ENCODE measurements at places on chromosomes 4 and X. TPM values are rescaled to one million over a fixed set of nuclear protein-coding genes. Genes with fewer than 3 reads are reported as not detected.

DNA sequence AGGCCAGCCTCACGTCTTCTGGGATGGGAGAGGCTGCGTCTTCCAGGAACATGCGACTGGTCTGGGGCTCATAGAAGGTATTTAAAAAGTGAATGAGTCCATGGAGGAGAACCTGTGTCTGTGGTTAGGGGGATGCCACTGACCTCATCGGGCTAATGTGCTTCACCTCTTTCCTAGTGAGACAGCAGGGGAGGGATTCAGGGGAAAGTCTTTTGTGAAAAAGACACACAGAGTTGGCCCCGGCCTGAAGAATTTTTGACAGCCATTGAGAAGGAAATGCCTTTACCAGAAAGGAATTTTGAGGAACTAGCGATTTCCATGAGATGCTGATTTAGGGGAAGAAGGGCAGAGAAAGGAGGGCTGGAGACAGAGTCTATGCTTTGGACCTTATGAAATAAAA is 11.0 kb upstream of the C4orf50 start:
- DNase-seq, result no peak

DNA sequence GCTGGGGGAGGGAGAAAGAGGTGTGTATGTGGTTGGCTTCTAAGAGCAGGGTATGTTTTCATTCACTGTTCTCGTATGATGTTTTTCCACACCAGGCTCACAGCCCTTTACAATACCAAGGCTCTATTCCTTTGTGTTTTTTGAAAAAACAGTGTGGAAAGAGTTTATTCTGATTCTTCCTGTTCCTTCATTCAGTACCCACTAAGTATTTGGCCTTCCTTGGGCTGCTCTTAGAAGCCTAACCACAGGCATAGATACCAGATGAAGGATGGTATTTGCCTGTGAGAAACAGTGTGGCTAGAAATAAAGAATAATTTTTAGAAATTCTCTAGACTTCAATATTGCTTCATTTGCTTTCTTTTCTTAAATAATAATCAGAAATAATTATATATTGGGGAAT is 518.0 kb upstream of the DIPK2B start:
- DNase-seq, result no peak

GRCh38 chrX:63673896-63674295 is 111.1 kb downstream of the ARHGEF9 start:
- no peak for DNase-seq

DNA sequence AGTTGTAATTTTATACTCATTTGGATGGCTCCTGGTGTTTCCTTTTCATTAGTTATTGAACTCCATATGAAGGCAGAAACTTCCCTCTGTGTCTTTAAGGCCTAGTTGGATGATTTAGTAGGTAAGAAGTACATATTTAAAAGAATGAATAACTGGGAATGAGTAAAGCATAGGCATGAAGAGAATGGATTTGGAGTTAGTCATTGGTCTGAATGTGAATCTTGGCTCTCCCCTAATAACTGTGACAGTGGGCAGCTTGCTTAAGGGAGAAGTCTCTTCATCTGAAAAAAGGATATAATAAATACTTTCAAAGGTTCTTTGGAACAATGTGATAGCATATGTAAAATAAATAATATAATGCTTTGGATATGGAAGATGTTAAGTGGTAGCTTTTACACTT is 13.2 kb downstream of the SNX25 start:
- peak; percentile 84 for DNase-seq

GRCh38 chr4:24589448-24589847 is 5.1 kb upstream of the DHX15 start:
- no peak for DNase-seq

- no peak for DNase-seq
These were observed 46.8 kb upstream of the NDST3 start for GRCh38 chr4:117987464-117987863.

- no peak for DNase-seq
These were observed 50.8 kb downstream of the PRPS1 start for GRCh38 chrX:107678957-107679740.

GRCh38 chr4:94389595-94390267 is 47.1 kb upstream of the HPGDS start:
- DNase-seq, result no peak

DNA sequence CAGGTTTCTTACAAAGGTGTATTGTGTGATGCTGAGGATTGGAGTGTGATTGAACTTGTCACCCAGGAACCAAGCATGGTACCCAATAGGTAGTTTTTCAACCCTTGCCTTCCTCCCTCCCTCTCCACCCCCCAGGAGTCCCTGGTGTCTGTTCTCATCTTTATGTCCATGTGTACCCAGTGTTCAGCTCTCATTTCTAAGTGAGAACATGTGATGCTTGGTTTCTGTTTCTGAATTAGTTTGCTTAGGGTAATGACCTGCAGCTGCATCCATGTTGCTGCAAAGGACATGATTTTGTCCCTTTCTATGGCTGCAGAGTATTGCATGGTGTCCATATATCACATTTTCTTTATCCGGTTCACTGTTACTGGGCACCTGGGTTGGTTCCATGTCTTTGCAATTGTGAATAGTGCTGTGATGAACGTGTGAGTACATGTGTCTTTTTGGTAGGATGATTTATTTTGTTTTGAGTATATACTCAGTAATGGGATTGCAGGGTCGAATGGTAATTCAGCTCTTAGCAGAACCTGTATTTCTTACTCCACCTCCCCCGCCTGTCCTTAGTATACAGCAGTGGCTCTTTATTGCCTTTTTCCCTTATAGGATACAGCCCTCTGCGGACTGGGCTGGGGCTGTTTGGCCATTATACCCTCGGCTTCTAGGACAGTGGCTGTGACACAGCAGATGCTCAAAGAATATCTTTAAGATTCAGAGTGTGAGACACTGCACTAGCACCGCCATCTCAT is 145.4 kb downstream of the PTTG2 start:
- no peak for DNase-seq

GRCh38 chr4:10584042-10584441 is 100.5 kb downstream of the CLNK start:
- DNase-seq, result peak; percentile 88

DNA sequence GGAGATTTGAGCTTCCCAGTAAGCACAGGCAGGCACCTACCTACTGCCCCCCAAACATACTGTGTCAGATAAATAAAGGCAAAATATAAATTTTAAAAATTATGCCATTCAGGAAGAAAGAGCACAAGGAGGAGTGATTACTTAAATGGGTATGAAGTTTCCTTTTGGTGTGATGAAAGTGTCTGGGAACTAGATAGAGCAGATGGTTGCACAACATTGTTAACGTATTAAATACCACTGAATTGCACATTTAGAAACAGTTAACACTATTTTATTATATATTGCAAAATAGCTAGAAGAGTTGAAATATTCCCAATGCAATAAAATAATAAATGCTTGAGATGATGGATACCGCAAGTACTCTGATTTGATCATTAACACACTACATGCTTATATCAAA is 374.7 kb upstream of the FGF13 start:
- no peak for DNase-seq

DNA sequence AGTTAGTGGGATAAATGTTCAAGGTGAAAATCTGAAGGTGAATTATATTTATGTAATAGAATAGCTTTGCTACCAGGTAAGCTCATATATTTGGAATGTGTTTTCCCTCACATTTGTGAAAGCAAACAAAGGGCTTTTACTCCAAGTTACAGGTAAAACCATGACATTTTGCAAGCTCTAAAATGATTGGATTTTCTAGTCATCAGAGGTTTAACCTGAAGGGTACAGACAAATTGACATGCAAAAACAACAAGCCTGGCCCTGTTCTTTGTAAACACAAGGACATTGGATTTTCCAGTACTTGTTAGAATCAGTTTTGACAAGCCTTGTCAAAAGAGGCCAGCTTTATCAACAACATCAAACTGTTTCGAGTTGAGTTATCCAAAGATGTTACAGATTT is 51.7 kb downstream of the ZFX start:
- DNase-seq, result no peak

PDZD4 gene
- under 0.01 TPM for total RNA-seq

GAGE1 gene
- not detected for total RNA-seq

GRID2 gene
- total RNA-seq, result not detected

GAGE2A gene
- total RNA-seq, result not detected

CCDC158 gene
- total RNA-seq, result 0.59 TPM

All from osteoblast (primary cell).